ENCODE measurements at places on chromosomes 13 and 19.

DNA sequence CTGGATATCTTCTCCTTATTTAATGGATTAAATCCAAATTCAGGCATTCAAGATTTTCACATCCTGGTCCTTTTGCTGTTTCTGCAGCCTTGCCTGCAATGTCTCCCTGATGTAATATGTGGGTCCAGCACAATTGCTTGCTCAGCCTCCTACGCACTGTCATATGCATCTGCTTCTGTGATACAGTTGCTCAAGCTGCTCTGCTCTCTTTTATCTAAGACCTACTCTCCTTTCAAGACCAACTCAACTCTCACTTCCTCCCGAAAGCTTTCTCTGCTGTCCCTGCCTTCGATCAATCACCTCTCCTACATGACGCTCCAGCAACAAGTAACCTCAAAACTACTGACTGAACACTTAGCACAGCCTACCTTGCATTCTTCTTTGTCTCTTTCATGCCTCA lies 138.2 kb downstream of the DCLK1 start:
- DNase-seq = peak; percentile 31

DNA sequence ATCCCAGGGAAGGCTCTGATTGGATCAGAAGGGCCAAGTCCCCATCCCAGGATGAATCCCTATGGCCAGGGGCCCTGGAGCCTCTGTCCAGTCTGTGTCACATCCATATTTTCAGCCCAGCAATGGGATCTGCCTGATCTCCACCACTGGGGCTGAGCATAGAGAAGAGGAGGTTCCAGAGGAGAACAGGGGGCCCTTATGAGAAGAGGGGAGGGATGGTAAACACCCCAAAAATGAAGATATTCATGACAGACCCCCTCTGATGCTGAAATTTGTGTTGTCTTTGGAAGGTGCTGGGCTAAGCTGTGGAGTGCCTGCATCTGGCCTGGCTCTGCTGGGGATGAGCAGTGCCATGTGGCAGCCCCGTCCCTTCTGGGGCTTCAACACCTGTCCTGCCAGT lies 14.5 kb downstream of the KLHL26 start:
- no peak for DNase-seq

DNA sequence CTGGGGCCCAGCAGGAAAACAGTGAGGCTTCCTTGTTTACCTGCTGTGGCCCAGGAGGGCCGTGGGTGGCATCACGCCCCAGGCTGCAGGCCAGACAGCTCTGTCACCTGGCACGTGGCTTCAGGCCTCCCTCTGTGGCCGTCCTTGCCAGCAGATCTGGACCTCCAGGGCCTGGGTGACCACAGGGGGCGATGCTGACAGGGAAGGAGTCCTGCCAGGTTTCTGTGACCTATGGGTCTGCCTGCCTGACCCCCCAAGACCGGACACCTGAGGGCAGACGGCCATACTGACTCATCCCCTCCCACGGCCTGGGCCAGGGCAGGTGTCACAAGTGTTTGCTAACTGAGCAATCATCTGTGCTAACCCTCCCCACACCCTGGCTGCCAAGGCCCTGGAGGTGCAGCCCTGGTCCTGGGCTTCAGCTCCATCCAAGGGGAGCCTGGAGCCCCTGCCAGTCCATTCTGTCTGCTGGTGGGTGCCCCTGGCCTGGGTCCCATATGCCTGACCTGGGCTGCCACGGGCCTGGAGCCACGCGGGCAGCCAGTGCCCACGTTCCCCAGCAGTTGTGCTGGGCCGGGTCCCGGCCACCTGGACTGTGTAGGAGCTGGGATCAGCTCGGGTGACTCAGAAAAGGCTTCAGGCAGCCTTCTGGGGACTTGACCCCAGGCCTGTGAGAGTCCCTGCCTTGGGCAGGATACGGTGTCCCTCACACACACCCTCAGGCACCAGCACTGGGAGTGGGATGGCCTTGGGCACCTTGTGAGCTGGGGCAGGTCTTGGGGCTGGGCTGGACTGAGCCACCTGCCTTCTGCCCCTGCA lies 3.7 kb downstream of the CDC34 start:
- DNase-seq = no peak

GRCh38 chr19:5964816-5965565 lies 12.9 kb downstream of the RANBP3 start:
- DNase-seq = no peak

GRCh38 chr13:28273919-28274318 lies 135.6 kb downstream of the PAN3 start:
- DNase-seq = no peak

GRCh38 chr19:53844849-53845246 lies 20.7 kb upstream of the NLRP12 start:
- DNase-seq = peak; percentile 90

All from inflammatory macrophage (primary cell).